ENCODE measurements at places on chromosomes 2 and 18.

DNA sequence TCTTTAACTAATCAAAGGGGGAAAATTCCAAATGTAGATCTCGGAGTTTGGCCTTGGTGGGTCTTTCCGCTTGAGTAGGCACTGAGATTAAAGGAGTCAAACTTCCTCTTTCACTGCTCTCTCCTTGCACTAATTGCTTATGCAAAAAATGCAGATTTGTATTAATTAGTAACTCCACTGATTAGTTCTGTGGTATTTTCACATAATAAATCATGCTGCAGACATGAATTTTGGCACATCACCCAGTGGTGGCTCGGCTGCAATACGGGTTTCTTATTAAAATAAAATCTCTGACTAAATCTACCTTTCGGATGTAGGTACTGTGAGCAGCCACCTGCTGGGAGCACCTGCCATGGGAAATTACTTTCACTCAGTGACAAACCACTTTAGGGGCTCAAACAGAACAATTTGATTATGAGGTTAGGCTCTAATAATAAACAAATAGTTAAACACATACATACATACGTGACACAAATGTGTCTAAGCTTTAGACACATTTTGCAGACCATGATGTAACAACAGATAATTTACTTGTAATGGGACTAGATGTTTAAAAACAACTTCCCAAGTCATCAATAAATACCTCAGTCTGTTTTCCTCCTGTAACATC lies 6.4 kb upstream of the NEUROD1 start:
- DNase-seq: no peak

GRCh38 chr2:213551526-213551925 lies 267.3 kb downstream of the SPAG16 start:
- DNase-seq: no peak

GRCh38 chr2:18238209-18238608 lies 322.2 kb downstream of the RDH14 start:
- DNase-seq: no peak

GRCh38 chr2:144774809-144775208 lies 254.9 kb upstream of the ZEB2 start:
- no peak for DNase-seq

- no peak for DNase-seq
These were observed 180.8 kb downstream of the KLHL29 start for GRCh38 chr2:23565814-23566213.

DNA sequence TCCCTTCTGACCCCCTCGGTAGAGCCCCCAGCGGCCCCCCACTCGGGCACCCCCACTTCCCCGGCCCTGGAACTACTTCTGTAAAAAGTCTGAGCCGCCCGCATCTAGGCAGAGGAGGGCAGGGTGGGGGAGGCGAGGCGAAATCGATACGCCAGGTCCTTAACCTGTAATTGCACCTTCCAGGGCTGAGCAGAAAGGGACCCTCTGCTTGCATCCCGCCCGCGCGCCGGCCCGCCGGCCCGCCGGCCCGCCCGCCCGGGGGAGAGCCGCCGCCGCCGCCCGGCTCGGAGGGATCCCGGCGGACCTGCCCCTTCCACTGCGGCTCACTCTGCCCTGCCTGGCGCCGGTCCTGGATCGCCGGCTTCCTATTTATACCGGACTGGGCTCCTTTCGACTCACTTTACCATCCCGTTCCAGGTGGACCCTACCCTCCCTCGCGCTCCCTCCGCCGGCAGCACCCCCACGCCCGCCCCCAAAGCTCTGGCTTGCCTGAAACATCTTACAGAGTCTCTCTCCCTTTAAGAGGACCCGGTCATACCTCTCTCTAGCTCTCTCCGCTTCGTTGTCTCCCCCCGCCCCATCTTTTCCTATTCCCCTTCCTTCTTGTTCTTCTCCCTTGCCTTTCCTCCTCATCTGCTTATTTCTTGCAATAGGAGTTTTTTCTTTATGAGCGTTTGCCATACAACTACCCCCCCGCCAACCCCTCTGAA lies 797 bp downstream of the KLHL14 start:
- DNase-seq: no peak

DNA sequence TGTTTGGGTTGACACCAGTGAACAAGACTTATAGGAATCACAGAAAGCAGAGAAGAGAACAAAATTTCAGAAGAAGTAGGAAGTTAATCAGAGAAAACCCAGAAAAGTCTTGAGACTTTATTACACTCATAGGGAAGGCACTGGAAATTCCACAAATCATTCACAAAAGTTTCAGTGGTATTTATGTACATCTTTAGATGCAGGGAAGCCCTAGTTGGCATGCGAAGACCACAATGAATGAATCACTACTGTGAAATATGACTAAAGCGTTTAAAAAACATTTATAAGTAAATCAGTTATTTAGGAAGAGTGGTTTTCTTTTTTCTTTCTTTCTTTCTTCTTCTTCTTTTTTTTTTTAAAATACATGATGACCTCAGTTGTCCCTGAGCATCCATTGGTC lies 105.1 kb downstream of the NUP35 start:
- peak; percentile 24 for DNase-seq

GRCh38 chr18:78612318-78612717 lies 367.3 kb upstream of the SALL3 start:
- no peak for DNase-seq

DNA sequence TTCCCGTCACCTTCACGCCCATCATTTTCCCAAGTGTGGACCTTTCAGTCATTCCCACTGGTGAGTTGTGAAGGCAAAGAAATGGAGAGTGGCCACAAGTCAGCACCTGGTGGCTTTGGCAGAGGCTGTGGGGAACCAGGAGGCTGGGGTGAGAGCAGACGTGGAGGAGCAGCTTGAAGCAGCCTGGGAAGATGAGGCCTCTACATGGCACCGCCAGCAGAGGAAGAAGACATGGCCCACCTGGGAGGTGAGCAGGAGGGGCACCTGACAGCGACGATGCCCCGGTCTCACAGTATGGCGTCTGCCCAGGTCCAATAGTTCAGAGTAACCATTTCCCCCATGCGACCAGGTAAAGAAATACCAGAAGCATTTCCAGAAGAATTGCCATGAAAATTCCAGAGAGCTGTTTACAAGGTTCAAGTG lies 69.0 kb downstream of the TPO start:
- DNase-seq: no peak

GRCh38 chr2:48755473-48755872 lies at the start of gene LHCGR:
TSS of gene LHCGR (minus strand) at chr2:48755724. CDS start at chr2:48755671, 53 bp downstream.
- peak; percentile 19 for DNase-seq

GRCh38 chr2:143584936-143585335 lies 455.7 kb downstream of the ARHGAP15 start:
- DNase-seq: no peak

DNA sequence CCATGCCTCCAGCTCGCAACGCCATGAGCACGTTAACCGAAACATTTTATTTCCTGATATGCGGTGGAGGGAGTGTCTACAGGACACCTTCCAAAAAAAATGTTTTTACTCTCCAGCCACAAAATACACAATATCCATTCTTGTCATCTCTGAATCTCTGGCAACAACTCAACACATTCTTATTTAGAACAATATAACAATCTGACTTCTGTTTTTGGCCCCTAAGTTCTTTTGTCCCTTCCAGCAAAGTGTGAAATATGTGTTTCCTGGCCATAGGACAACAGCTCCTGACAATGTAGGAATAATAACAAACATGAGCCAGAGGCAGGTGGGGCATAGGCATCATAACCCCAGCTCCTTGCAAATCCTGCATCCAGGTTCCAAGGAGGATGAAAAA lies 163.0 kb downstream of the DDX1 start:
- no peak for DNase-seq

DNA sequence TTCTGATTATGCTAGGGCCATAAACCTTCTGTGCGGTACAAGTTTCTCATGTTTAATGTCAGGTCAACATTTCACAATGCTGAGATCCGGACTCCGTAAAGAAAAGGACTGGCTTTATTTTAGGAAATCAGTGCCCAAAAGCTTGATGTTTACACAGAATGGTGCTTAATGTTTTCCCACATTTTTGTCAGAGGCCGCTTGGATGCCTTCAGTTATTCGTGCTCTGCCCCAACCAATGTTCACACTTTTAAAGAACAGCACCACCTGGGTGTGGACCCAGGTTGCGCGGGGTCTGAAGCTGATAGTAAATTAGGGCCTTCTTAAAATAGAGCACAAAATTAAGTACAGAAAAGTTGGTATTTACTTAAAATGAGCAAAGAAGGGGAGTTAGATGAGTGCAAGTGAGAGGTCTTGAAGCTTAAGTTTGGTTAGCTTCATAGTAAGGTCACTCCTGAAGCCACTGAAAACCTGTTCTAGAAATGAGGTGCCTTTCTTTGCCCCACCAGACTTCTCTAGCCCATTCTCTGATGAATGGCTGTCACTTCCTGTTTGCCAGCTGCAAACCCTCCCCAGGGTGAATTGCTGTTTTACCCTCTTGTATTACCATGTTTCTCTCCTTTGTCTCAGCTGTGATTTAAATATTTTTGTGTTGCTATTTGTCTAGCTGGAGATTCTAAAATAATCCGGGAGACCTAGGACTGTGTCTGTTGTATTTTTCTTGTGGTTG lies 20.5 kb downstream of the SLC3A1 start:
- DNase-seq: no peak

Measured in choroid plexus epithelial cell (primary cell).